ENCODE measurements at places on chromosomes 5 and 9. TPM values are rescaled to one million over a fixed set of nuclear protein-coding genes. Genes with fewer than 3 reads are reported as not detected.

GRM6 gene
- not detected for total RNA-seq

DAB2 gene
- total RNA-seq, result 5.0 TPM

SHC3 gene
- total RNA-seq, result 7.1 TPM

SAP30L gene
- 26.3 TPM for total RNA-seq

TEX10 gene
- 77.6 TPM for total RNA-seq

DRD1 gene
- 0.19 TPM for total RNA-seq

BTNL3 gene
- total RNA-seq, result not detected

UNC5A gene
- 4.0 TPM for total RNA-seq

OLFM1 gene
- 53.4 TPM for total RNA-seq

SPOCK1 gene
- 14.0 TPM for total RNA-seq

LRRC70 gene
- 0.17 TPM for total RNA-seq

TCF7 gene
- total RNA-seq, result 8.5 TPM

SLCO6A1 gene
- 0.54 TPM for total RNA-seq

EPB41L4A gene
- 4.6 TPM for total RNA-seq

NR4A3 gene
- total RNA-seq, result 0.23 TPM

TAF11L5 gene
- not detected for total RNA-seq

PCDHGA1 gene
- 0.84 TPM for total RNA-seq

AMBP gene
- total RNA-seq, result 3.0 TPM

CSF2 gene
- not detected for total RNA-seq

PCDHA6 gene
- 6.5 TPM for total RNA-seq

OR1J2 gene
- not detected for total RNA-seq

ST8SIA4 gene
- total RNA-seq, result 0.50 TPM

RAPGEF1 gene
- 78.9 TPM for total RNA-seq

MTX3 gene
- total RNA-seq, result 27.9 TPM

FYB1 gene
- total RNA-seq, result not detected

UBAP2 gene
- 75.0 TPM for total RNA-seq

SHOC1 gene
- not detected for total RNA-seq

GKAP1 gene
- total RNA-seq, result 5.7 TPM

ANGPTL2 gene
- total RNA-seq, result 10.6 TPM

ADAMTSL1 gene
- 0.90 TPM for total RNA-seq
